ENCODE measurements at places on chromosomes 3 and 15.

DNA sequence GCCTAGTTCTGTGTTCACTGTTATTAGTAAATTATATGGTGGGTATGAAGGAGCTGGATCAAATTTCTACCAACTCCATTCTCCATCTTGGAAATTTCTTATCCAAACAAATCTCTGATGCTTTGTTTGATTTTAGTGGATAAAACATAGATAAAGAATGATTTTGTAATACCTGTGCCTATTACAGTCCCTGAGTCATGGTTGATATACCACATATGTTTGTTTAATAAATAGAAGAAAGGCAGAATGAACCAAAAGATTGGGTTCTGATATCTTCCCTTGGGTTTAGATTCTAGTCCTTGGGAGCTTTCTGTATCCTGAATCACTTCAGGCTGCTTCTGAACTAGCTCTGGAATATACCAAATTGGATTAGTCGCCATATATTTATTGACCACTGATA is 203.6 kb downstream of the PDCD6IP start:
- H3K27ac ChIP-seq, result no peak overlapping the region
- H3K4me1 ChIP-seq, result no peaks in the 10 kb centered on the region
- H3K27me3 ChIP-seq, result no peaks in the 10 kb centered on the region
- no peak for DNase-seq
- no peaks in the 10 kb centered on the region for H3K36me3 ChIP-seq
- H3K4me3 ChIP-seq, result no peak overlapping the region

DNA sequence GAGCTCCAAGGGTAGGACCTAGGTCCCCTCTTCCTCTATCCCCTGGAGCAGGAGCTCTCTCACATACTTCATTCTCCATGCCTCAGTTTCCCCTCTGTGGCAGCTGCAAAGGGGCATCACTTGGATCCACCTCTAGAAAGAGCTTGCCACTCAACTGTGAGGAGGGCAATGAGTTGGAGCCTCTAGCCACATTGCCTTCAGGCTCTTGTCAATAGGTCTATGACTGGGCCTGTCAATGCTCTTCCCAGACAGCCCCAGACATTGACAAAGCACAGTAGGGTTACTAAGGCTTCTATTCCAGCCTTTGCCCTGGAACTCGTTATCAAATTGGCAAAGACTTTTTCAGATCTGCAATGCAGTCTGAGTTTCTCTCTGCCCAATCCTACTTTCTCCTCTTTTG is 4.4 kb upstream of the VIPR1 start:
- H3K36me3 ChIP-seq, result peaks cover 17% of the 10 kb centered on the region
- peaks cover 44% of the 10 kb centered on the region for H3K4me1 ChIP-seq

DNA sequence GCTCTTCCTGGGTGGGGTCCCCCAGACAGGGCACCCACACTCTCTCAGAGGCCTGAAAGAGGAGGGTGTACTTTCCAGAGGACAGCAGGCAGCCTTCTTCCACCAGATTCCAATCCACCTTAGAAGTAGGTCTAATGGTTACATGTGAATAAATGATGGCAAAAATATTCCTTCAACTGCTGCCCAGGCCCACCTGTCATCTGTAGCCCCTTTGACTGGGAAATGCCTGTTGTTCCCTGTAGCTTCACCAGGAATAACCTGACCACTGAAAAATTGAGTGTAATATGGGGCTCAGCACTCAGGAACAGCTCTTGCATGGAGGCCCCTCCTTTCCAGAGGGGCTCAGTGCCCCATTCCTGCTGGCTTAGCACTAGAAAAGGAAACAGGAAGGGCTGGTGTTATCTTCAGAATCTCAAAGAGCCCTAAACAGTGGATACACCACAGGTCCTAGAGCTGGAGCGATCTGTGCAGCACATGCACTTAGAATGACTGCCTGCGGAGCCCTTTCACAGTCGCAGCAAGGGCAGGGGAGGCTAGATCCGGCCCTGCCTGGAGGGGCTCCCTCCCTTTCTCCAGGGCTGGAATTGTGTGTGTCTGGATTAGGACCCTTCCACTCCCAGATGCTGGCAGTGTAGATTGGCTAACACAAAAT is 32.1 kb downstream of the SLC22A14 start:
- no peaks in the 10 kb centered on the region for H3K36me3 ChIP-seq
- no peaks in the 10 kb centered on the region for H3K4me1 ChIP-seq
- H3K27ac ChIP-seq, result no peak overlapping the region

DNA sequence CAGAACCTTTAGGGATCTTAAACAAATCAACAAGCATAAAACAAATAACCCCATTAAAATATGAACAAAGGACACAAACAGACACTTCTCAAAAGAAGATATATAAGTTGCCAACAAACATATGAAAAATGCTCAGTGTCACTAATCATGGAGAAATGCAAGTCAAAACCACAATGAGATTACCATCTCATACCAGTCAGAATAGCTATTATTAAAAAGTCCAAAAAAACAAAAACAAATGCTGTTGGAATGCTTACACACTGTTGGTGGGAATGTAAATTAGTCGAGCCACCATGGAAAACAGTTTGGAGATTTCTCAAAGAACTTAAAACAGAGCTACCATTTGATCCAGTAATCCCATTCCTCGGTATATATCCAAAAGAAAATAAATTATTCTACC is 423.6 kb downstream of the OTOL1 start:
- H3K27ac ChIP-seq, result no peak overlapping the region
- no peak for DNase-seq
- H3K36me3 ChIP-seq, result no peaks in the 10 kb centered on the region
- H3K4me1 ChIP-seq, result peaks cover 2% of the 10 kb centered on the region
- no peaks in the 10 kb centered on the region for H3K27me3 ChIP-seq

GRCh38 chr15:31447931-31448634 is 121.4 kb downstream of the KLF13 start:
- H3K36me3 ChIP-seq, result no peaks in the 10 kb centered on the region
- H3K27ac ChIP-seq, result no peak overlapping the region
- no peak for DNase-seq
- no peaks in the 10 kb centered on the region for H3K27me3 ChIP-seq

GRCh38 chr3:126261037-126261436 is 80.7 kb upstream of the ALDH1L1 start:
- no peak overlapping the region for H3K4me3 ChIP-seq
- H3K4me1 ChIP-seq, result peaks cover 12% of the 10 kb centered on the region
- H3K27me3 ChIP-seq, result peaks cover 14% of the 10 kb centered on the region
- H3K27ac ChIP-seq, result peak overlapping the region; percentile 51
- no peaks in the 10 kb centered on the region for H3K36me3 ChIP-seq

DNA sequence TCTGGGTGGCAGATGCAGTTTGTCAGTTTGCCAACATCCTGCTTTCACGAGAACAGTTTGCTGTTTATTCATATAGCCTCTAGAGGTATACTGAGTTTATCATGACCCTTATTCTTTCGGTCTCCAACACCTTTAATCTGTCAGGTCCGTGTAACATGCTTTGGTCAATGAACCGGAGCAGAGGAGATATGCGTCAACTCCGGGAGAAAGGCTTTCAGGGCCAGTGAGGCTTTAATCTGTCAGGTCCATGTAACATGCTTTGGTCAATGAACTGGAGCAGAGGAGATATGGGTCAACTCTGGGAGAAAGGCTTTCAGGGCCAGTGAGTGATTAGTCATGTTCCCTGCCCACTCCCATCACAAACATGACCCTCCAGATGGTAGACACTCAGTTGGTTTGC is 16.9 kb upstream of the GPD1L start:
- H3K27me3 ChIP-seq, result peaks cover 15% of the 10 kb centered on the region
- H3K36me3 ChIP-seq, result no peaks in the 10 kb centered on the region
- no peaks in the 10 kb centered on the region for H3K4me1 ChIP-seq
- H3K27ac ChIP-seq, result no peak overlapping the region
- no peak for DNase-seq

DNA sequence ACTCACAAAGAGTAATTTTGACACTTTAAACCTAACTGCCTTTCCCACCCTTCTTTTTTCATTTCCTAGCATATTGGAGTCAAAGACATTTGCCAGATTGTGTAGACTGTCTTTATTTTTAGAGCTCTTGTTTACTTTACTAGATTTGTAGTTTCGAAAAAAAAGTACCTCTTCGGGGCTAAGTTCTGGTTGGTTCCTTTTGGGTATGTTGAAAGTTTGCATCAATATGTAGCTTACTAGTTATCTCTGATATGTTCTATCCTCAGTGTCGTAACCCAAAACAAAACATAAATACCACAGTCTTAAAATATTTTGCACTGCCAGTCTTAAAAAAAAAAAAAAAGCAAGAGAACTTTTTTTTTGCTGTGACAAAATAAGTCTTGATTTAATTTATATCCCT is 52.2 kb downstream of the REC114 start:
- H3K27ac ChIP-seq, result no peak overlapping the region
- no peak overlapping the region for H3K4me3 ChIP-seq
- no peaks in the 10 kb centered on the region for H3K36me3 ChIP-seq
- H3K4me1 ChIP-seq, result no peaks in the 10 kb centered on the region
- DNase-seq, result no peak
- H3K27me3 ChIP-seq, result peaks cover 62% of the 10 kb centered on the region

- H3K36me3 ChIP-seq, result no peaks in the 10 kb centered on the region
- H3K27ac ChIP-seq, result peak overlapping the region; percentile 28
- no peak overlapping the region for H3K4me3 ChIP-seq
Measured at GRCh38 chr3:123271466-123272159, 69.9 kb downstream of the SEC22A start.

All from Calu3 (cell line).